CD4-positive, alpha-beta T cell treated with Interleukin-15 for 4 hours (primary cell): ENCODE measurements at places on chromosomes 2 and 18.

GRCh38 chr2:124347209-124347608 lies 322.1 kb downstream of the CNTNAP5 start:
- DNase-seq: no peak

DNA sequence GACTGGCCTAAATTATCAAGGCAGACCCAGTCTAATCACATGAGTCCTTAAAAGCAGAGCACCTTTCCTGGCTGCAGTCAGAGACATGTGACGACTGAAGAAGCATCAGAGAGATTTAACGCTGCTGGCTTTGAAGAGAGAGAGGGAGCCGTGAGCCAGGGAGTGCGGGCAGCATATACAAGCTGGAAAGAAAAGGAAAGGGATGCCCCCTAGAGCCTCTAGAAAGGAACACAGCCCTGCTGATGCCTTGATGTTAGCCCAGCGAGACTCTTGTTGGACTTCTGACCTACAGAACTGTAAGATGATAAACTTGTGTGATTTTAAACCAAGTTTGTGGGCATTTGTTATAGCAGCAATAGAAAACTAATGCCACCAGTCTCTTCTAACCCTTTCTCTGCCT lies 58.1 kb downstream of the HEATR5B start:
- no peak for DNase-seq

GRCh38 chr18:40215979-40216378 lies 1739.1 kb upstream of the PIK3C3 start:
- DNase-seq: no peak

GRCh38 chr2:64975232-64975821 lies 13.9 kb upstream of the SLC1A4 start:
- no peak for DNase-seq

- DNase-seq: no peak
These were observed 192.0 kb downstream of the NBAS start for GRCh38 chr2:15369129-15369528.

GRCh38 chr2:134505446-134505845 lies 213.4 kb downstream of the TMEM163 start:
- no peak for DNase-seq

GRCh38 chr18:75375341-75375740 lies 52.2 kb downstream of the SMIM21 start:
- no peak for DNase-seq

- no peak for DNase-seq
These were observed 40.5 kb downstream of the CYP20A1 start for GRCh38 chr2:203279288-203279687.

- no peak for DNase-seq
These were observed 248.0 kb downstream of the IKZF2 start for GRCh38 chr2:212903413-212903812.

DNA sequence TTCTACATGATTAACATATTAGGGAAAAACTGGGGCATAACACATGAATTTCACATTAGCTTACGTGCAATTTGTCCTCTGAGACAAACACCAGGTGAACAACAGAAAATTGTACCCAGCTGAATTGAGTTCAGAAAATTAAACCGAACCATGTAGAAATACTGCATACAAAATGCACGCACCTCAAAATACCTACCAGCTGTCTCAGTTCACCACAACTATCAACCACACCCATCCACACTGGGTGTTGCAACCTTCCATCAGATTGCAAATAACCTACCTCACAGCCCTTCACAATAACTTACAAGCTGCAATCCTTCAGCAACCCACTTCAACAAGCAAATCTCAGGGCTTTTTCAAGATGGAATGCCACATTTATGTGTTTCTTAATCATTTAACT lies 55.9 kb downstream of the UNC50 start:
- peak; percentile 70 for DNase-seq

DNA sequence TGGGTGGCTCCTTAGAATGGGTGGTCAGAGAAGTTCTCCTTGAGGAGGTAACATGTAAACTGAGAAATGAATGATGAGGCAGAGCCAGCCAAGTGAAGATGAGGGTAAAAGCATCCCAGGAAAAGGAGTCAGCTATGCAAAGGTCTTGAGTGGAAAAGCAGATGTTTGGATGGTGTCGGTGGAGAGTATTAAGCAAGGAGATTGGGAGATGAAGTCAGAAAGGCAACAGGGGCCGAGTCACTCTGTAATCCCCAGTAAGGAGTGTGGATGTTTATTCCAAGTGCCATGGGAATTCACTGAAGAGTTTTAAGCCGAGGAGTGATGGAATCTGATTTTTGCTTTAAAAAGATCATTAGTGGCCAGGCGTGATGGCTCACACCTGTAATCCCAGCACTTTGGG lies 3.4 kb upstream of the STAMBP start:
- no peak for DNase-seq

GRCh38 chr18:56977309-56977708 lies 169.6 kb upstream of the BOD1L2 start:
- no peak for DNase-seq

DNA sequence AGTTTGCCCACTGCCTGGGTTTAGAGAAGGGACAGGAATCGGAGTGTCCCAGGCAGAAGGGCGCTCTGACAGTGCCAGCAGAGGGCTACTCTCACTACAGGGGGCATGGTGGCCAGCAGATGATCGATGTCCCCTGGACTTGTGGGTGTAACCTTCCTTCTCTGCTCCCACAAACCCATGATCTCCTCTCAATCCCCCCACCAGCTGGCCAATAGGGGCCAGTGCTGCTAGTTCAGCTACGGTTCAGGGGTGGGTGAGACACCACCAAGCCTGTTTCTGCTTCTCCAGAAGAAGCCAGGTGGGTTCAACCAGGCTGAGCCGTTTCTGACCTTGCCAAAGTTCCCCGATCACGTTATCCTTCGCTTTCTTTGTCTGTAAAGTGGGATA lies 1.3 kb downstream of the NPPC start:
- no peak for DNase-seq

GRCh38 chr2:42693013-42693615 lies 70.8 kb downstream of the OXER1 start:
- DNase-seq: no peak

GRCh38 chr2:11342551-11343367 lies 1.7 kb downstream of the ROCK2 start:
- DNase-seq: no peak

DNA sequence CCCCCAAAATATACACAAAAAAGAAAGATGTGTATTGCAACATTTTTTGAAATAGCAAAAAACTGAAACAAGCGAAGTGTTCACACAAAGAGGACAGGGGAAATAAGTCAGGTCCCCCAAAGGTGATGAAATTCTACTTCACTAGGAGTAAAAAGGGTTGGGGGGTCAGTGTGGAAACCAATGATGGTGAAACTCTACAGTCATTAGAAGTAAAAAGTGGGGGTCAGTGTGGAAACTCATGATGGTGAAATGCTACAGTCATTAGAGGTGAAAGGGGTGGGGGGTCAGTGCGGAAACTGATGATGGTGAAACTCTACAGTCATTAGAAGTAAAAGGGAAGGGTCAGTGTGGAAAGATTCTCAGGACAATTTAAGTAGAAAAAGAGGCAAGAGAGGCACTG lies 298.2 kb downstream of the EIPR1 start:
- DNase-seq: no peak

DNA sequence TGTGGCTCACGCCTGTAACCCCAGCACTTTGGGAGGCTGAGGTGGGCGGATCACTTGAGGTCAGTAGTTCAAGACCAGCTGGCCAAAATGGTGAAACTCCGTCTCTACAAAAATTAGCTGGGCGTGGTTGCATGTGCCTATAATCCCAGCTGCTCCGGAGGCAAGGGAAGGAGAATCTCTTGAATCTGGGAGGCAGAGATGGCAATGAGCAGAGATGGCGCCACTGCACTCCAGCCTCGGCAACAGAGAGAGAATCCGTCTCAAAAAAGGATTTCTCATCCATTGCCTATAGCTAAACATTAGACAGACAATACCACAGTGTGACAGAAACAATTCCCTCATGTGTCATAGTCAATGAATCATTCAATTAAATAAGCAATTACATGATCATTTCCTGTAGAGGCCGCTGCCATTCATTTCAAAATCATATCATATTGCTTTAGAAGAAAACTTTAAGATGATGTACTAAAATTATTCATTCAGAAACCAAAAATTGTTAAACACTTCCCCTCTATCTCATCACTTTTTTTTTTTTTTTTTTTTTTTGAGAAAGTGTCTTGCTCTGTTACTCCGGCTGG lies 69.5 kb upstream of the TGIF1 start:
- DNase-seq: peak; percentile 47

DNA sequence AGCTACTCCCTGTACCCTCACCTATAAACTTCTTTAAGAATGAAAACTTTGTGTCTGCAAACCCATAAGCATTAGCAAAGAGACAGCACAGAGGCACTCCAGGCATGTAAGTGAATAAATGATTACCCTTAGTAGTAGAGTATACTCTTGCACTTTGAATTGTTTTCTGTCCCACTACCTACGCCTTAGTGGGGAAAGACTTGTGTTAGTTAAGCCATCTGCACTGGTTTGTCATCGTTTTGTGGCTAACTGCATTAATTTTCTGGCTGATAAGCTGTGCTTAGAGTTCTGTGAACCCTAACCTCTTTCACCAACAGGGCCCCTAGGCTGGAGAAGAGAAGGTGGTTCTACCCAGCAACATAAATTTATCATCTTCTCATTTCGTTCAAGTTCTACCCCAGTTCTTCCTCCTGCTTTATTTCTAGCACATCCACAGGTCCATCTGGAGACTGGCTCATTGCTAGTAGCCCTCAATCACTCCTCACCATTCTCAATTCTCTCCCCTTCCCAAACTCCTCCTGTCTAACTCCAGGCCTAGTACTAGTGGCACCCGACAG lies 710 bp downstream of the LMAN2L start:
- DNase-seq: no peak

DNA sequence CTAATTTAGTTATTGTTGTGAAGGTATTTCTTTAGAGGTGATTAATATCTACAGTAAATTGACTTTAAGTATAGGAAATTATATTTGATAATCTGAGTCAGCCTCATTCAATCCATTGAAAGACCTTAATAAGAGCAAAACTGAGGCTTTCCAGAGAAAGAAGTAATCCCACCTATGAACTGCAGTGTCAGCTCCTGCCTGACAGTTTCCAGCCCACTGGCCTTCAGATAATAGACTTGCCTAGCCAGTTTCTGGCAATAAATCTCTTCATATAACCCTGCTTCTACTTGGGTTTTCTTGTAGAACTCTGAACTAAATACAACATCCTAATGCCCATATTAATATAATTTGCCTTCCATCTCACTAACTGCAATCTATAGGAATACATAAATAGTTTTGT lies 437.9 kb upstream of the UBE2E3 start:
- DNase-seq: no peak

- no peak for DNase-seq
These were observed 1.8 kb upstream of the RNF149 start for GRCh38 chr2:101310090-101310833.

DNA sequence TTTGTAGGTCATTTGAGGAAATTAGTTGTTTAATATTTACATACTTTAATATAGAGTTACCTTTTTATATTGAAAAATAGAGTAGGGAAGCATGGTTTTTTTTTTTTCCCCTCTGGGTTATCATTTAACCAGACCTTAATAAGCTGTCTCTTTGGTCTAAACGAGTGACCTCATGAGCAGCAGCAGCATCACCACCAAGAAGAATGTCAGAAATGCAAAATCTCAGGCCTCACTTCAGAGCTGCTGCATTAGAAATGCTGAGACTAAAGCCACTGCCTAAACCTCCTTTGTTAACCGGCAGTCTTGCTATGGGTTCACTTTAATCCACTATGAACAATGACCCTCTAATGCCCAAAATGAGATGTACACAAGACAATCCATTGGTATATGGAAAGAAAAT lies 733.7 kb upstream of the FAM98A start:
- DNase-seq: no peak

- no peak for DNase-seq
These were observed 74.7 kb upstream of the TMEM200C start for GRCh38 chr18:5969989-5970403.

DNA sequence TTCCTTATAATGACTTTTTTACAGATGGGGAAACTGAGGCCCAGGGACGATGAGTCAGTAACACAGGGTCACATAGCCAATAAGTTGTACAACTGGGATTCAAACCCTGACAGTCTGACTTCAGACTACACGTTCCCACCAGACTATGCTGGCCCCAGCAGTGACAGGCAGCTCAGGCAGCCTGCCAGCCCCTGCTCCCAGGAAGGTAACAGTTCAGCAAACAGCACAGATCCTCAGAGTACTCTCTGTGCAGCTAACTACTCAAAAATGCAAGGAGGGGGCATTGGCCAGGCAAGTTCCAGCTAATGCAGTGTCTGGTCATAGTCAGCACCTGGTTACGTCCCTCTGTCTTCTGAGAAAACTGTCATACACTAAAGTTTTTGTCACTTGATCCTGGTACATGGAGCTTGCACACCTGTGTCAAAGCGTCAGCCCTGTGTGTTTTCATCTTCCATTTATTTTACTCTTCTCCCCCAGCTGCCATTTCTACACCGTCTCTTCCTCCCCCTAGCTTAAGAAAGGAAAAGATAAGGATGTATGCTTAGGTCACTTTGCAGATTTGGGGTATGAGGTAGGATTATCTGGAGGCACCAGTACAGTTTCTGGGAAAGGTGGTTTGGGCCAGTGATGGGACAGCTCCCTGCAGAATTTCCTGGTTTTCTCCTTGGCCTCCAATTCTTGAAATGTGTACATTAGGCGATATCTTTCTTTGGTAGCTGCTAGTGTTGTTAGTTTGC lies 4.5 kb downstream of the SMARCAL1 start:
- no peak for DNase-seq

DNA sequence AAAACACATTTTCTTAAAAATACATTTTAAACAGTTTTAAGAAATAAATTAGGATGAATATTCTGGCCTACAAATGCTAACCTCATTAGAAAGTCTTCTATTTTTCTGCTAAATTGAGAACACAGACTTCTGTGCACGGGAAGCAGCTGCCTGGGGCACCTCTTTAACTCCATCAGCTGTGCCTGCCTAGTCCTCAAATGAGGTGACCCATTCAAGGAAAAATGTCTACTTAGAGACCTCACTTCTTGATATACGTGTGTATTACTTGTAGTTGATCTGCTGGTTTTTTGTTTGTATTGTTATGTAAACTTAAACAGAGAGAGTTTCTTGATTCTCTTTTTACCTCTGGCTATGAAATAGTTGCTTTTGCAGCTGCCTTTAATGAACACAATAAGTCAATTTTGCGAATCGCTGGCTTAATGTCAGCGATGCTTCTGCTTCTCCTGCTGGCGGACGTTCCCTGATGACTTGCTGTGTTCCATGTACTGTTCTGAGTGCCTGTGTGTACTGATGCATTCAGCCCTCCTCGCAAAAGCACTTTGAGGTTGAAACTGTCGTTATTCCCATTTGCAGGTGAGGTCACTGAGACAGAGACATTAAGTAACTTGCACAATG lies 88.7 kb upstream of the TXNDC2 start:
- no peak for DNase-seq
